ENCODE measurements at places on chromosomes 6 and 20.

DNA sequence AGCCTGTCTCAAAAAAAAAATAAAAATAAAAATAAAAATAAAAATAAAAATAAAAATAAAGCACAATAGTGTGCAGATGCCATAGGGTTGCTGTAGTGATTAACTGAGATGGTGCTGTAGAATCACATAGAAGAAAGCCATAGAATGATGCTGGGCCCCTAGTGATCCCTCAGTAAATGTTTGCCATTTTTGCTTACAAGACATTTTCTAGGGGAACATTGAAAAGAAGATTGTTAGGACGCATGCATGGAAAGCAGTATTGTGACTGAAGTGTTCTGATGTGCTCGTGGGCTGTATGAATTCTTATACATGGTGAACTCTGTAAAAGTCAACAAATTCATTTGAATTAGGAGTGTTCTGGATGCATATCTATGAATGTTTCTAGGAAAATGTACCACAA is 22.0 kb upstream of the SAMD3 start:
- no peak for DNase-seq

DNA sequence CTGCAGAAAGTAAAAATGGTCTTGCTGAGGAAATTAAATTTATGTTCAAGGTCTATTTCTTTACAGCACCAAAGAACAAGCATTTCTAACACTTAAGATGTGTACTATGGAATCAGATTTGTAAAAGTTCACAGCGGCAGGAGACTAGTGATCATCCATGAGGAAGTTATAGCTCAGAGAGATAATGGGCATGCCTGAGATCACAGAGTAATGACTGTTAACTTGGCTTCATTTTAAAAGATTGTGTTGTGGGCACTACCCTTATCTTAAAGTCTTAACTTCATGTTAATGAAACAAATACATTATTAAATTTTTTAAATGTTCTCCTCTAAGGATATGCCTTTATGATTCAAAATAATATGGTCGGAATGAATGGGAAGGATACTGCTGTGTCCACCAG is 168.6 kb downstream of the GMPR start:
- DNase-seq, result no peak

DNA sequence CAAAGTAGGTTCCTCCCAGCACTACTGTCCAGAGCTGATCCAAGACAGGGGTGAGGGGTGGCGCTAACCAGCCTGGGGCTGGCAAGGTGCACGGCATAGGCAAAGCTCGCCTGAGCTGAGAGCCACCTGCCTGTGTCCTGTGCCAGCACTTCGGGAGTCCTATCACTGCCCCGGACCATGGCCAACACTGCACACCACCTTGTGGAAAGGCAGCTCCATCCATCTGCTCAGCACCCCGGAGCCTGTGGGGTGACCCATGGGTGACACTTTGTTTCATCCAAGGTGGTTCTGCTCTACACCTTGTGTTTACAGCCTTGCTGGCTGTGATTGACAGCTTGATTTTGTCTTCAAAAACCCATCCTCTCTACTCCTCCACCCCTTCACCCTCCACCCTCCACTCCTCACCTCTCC is 32.9 kb upstream of the GATA5 start:
- no peak for DNase-seq

GRCh38 chr20:11001764-11002540 is 328.2 kb upstream of the JAG1 start:
- DNase-seq, result no peak

- no peak for DNase-seq
These were observed 246.3 kb downstream of the OGFRL1 start for GRCh38 chr6:71534921-71535320.

- DNase-seq, result no peak
These were observed 155.0 kb downstream of the CDH26 start for GRCh38 chr20:60113024-60113724.

DNA sequence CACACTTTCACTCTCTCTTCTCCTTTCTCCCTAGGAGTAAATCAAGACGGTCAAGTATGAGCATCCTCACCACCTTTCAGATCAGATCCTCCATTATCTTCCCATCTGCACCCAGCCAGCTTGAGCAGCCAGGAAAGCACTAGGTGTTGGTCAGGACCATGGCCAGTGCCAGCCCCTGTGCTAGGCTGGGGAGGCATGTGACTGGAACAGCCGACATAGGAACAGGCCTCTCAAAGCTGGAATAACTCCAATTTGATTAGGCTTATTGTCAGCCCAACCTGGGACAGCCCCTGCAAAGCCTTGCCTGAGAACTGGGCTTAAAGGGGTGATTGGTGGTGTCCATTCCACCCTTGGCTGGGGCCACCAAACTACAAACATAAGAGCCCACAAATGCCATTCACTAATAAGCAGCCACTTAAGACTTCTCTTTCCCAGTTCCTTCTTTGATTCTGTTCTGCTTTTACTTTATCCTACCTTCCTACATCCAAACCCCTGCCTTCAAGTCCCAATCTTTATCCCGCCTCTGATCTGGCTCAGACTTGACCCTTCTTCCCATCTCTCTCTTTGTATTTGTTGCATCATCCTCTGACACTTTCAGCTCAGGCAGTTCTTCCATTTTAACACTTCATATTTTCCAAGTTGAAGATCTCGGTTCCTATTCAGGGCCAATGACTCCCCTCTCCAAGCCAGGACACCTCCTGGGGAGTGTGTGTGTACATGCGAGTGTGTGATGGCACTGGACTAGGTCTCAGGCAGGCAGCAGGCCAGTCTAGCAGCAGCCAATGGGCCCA is 4.5 kb upstream of the TREM2 start:
- no peak for DNase-seq

DNA sequence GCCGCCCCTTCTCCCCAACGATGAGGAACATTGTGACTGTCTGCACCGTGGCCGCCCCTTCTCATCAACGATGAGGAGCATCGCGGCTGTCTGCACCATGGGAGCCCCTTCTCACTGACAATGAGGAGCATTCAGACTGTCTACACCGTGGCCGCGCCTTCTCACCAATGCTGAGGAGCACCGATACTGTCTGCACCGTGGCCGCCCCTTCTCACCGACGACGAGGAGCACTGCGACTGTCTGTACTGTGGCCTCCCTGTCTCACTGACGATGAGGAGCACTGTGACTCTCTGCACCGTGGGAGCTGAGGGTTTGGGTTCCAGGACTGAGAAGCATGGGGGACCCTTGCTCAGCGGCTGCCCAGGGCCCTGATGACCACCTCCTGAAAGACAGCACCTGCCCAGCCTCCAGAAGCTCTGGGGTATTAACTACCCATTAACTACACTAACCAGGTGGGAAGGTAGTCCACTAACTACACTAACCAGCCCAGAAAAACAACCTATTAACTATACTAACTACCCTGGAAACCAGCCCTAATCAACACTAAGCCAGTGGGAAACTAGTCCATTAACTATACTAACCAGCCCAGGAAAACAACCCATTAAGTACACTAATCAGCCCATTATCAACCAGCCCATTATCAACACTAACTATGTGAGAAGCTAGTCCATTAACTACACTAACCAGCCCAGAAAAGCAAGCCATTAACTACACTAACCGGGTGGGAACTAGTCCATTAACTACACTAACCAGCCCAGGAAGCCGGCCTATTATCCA is 116.9 kb downstream of the TAF4 start:
- DNase-seq, result no peak

DNA sequence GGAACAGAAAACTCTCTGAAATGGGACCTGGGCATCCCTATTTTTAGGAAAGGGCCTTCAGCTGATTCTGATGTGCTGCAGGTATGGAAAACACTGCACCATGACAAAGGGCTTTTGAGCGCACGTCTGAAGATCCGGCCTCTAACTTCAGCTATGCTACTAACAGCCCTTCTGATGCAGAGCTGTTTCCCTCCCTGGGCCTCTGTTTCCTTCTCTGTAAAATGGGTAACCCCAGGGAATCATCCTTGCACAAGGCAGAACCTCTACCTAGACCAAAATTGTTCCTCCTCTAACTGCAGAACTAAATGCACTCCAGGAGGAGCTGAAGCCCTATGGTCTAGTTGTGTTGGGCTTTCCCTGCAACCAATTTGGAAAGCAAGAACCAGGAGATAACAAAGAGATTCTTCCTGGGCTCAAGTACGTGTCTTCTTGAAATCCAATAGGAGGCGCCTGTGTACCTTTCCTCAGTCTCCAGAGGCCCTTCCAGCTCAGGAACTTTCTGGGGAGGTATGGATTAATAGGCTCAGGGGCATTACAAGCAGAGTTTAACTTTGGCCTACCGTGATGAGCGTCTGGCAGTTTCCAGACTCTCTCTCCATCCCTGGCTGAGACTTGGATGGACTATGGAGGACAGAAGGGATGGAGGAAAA is 5.9 kb downstream of the GPX5 start:
- no peak for DNase-seq

- DNase-seq, result no peak
These were observed 649.1 kb downstream of the EPM2A start for GRCh38 chr6:145086197-145086596.

DNA sequence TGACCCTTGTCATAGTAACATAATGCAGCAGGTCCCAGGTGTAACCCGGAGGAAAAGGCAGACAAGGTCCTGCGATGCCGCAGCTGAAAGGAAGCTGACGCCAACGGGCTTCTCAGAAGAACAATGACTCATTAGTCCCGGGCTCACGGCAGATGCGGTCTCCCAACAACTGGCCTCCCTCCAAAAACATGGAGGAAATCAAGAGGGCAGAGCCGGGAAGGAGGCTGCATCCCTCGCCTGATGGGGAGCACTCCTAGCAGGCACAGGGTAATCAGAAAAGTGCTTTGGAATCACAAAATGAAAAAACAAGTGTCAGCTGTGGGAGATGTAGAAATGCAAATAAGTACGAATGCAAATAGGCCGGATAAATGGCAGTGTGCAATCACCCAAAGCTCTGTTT is 165.2 kb upstream of the AGPAT4 start:
- DNase-seq, result peak; percentile 69

GRCh38 chr6:36668591-36668990 is 9.9 kb upstream of the CDKN1A start:
- no peak for DNase-seq

DNA sequence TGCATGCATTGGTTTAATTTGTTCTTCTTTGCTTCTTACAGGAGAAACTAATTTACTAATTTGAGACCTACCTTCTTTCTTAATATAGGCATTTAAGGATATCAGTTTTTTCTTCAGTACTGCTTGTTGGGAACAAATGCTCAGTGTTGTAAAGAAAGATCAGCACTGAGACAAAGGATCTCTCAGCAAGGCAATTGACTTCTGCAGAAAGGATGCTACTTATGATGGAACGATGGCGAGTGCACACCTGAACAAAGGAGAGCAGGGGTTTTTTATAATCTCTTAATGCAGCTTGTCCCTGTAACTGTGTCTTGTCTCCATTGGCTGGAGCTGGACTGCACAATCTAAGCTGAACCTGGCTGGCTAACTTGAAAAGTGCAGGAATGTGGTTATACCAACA is 64.2 kb downstream of the RPP21 start:
- DNase-seq, result no peak

- DNase-seq, result no peak
These were observed 57.8 kb downstream of the LYRM4 start for GRCh38 chr6:5202941-5203340.

- DNase-seq, result no peak
These were observed 148.6 kb upstream of the ZFP64 start for GRCh38 chr20:52340036-52340634.

GRCh38 chr20:2820896-2821869 is 5.0 kb downstream of the TMEM239 start:
- DNase-seq, result no peak

DNA sequence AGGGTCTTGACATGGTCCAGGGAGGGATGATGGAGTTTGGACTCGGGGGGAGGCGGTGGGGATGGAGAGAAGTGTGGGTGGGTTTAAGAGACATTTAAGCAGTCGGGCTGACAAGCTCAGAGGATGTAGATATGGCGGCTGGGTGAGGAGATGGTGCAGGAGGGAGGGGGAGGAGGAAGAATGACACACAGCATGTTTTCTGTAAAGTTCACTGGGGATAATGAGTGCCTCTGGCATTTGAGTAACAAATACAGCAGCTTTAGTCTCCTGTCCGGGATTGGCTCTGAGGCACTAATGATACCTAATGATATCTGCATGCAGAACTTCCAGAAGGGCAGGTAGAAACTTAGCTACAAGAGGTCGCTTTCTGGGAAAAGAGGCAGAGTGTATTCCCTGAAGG is 107.8 kb downstream of the DHX35 start:
- DNase-seq, result no peak

GRCh38 chr6:111551521-111552231 is 54.0 kb downstream of the TRAF3IP2 start:
- no peak for DNase-seq

DNA sequence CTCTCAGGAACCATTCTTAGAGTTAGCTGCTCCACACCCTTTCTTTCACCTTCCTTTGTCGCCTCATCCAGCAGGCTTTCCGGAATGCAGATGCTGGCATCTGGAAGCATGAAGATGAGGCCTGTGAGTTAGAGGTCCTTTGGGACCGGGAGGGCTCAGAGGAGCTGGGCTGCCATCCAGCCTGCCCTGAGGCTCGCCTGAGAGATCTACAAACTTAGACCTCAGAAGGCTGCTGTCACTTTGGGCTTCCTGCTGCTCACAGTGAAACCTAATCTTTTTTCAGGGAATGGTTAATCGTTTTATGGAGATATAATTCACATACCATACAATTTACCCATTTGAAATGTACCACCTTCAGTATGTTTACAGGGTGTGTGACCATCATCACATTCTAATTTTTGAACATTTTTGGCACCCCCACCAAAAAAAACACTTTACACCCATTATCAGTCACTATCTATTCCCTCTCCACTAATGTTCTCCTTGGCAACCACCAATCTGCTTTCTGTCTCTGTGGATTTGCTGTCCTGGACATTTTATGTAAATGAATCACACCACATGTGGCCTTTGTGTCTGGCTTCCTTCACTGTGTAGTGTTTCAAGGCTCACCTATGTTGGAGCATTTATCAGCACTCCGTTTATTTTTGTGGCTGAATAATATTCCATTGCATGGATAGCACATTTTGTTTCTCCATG is 20.0 kb upstream of the MPC1 start:
- DNase-seq, result no peak

GRCh38 chr6:112618849-112619248 is 271.7 kb downstream of the RFPL4B start:
- no peak for DNase-seq

DNA sequence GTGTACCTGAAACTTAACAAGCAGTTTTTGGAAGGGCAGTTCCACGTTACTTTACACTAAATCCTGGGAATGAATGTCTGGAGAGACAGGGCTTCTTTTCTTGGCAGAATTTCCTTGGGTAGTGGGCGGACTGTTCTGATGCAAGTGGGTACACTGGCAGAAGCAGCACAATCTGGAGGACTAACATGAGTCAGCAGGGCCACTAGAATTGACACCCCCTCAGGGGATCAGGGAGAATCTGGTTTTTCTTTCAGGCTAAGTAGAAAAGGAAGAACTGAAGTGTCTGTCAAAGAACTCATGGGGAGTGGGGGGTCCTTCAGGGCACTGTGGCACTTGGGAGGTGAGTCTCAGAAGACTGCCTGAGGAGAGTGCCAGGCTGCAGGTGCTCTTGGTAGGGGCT is 34.6 kb downstream of the PANK2 start:
- no peak for DNase-seq

Measured in amygdala (tissue), 56 donors.